ENCODE measurements at places on chromosomes 11 and 22. TPM values are rescaled to one million over a fixed set of nuclear protein-coding genes. Genes with fewer than 3 reads are reported as not detected.

The GPHA2 gene
- polyA plus RNA-seq, result 2.1 TPM

DNA sequence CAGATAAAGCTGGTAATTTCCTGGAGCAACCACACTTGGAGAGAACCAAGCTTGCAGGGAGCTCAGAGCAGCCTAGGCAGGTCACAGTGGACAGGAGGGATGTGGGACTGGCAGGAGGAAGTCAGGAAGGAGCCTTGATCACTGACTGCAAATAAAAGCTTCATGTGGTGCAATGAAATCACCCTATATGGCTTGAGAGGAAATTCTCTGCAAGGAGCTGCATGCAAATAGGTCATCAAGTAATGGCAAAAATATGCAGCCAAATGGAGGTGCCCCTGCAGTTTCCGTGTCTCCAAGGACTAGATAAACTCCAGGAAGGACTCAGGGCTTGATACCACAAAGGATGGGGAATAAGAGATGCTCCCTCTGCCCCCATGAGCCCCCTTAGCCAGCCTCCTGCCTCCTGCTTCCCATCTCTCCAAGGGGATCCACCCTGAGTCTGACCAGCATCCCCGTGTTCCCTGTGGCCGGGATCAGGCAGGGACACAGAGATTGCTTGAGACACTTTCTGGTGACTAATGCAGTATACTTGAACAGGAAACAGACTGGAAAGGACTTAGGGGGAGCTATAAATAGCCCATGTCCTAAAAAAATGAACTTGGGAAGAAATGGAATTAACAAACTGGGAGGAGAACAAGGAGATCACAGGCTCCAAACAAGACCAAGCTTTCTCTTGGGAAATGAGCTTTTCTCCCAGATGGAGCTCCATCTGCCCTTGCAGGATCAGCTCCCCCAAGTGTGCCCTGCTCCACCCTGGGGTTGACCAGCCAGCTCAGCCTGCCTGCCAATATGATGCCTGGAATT is 23.9 kb upstream of the MICAL2 start:
- DNase-seq, result no peak

The CREBZF gene
- 107 TPM for polyA plus RNA-seq

DNA sequence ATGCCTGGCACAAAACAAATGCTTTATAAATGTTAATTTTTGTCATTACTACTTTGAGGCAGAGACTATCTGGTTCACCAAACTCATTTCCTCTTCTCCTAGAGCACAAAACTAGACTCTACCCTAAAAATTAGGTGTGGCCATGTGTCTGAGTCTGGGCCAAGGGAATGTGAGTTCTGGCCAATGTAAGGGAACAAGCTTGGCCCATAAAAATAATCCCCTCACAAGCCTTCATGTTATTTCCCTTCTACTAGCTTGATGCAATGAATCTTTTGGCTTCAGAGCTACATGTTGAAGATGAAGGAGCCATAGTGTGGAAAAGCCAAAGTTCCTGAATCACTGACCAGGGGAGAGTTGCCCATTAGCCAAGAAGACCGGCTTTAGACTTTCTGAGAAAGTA is 406.5 kb upstream of the CCDC90B start:
- no peak for DNase-seq

Data from renal pelvis (tissue), 12 donors.